ENCODE measurements at places on chromosomes 4 and X.
A peak's percentile ranks its signal among the peaks of the same experiment; 100 is the strongest.

DNA sequence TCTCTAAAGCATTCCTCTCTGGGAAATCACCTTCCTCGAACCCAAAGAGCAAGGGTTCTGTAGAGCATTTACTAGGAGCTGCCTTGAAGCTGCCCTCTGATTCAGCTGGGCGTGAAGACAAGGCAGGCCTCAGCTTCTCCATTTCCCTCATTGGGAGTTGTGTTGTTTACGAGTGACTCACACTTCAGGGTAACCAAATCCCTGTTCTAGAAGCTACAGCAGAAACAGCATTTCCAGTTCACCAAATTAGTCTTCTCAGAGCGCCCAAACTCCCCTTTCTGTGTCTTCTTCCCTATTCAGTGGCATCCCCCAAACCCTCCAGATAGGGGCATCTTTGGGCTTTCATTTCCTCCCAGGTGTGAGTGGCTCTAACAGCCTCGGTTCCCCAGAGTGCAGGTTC is 863 bp upstream of the XPNPEP2 start:
- no peak for DNase-seq

- no peak for DNase-seq
Observed at GRCh38 chr4:19736968-19737756, 514.5 kb upstream of the SLIT2 start.

GRCh38 chr4:112073181-112073580 is 72.1 kb upstream of the FAM241A start:
- no peak for DNase-seq

GRCh38 chr4:147447786-147448185 is 33.1 kb upstream of the EDNRA start:
- DNase-seq: no peak

GRCh38 chr4:153420361-153420760 is 45.8 kb upstream of the TMEM131L start:
- DNase-seq: no peak

- peak; percentile 89 for DNase-seq
Observed at GRCh38 chr4:73258686-73259570, at the start of gene ANKRD17. Gene ANKRD17, minus strand, starts transcription at chr4:73258798. Its CDS starts 130 bp downstream, at chr4:73258668.

- no peak for DNase-seq
Observed at GRCh38 chrX:74511704-74512103, 90.4 kb downstream of the SLC16A2 start.

DNA sequence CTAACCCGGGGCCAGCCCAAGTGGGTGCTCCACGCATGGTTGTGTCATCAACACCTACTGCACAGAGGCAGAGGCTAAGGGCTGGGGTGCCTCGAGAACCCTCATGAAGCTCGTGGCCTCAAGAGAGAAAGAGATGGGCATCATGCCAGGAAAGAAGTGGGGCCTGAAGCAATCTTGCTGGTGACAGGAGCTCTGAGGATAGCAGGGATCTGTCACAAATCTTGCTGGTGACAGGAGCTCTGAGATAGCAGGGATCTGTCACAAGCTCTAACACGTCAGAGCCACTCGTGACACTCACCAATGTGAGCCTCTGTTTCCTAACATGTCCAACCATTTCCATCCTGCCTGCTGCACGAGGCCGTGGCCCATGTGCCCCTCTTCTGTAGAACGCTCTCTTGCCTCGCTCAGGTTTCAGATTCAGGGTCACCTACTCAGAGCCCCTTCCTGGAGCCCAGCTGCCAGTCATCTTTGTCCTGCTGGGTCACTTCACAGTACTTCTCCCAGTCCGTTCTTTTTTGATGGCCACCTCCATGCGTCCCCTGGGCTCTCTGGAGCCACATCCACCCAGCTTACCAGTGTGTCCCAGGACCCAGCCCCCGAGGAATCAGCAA is 21.1 kb downstream of the PNMA6E start:
- no peak for DNase-seq

DNA sequence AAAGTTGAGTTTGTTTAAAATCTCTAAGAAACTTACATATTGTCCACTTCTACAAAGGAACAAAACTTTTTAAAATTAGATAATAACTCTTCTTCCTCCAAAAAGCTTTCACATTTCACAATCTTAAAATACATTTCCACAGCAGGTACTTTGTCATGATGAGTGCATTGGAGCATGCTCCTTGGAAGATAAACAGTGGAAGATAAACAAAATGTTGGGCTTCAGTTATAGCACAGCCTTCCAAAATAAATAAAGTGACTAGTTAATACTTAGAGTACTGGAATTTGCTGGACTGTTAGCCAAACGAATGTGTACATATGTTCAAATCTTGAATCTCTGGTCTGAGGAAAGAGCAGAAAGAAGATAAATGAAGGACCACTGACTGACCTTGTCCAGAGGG is 54.9 kb upstream of the PDE5A start:
- no peak for DNase-seq

DNA sequence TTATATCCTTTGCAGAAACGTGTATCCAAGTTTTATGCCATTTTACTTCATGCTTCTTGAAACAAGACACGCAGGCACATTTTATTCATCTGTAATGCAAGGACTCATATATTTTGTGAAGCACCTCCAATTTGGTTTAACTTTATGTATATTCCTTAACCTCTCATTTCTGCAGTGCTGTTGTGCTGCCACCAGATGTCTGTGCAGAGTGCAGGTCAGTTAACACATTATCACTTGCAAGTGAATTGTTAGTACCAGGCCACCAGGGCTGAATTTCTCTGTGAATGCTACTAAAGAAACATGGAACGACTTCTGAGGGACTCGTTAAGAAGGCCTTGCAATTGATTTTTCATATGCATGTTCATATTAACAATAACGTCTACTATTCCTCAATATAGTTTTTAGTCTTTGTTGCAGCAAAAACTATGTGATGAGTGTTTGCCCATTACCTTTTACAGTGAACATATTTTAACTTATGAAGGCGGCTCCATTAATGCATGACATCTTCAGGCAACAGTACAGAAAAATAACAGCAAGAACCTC is 770.3 kb downstream of the NLGN4X start:
- DNase-seq: no peak

- no peak for DNase-seq
Observed at GRCh38 chr4:152961014-152961772, 25.1 kb downstream of the FHDC1 start.

GRCh38 chrX:6732101-6732500 is 197.2 kb upstream of the VCX3A start:
- DNase-seq: no peak

DNA sequence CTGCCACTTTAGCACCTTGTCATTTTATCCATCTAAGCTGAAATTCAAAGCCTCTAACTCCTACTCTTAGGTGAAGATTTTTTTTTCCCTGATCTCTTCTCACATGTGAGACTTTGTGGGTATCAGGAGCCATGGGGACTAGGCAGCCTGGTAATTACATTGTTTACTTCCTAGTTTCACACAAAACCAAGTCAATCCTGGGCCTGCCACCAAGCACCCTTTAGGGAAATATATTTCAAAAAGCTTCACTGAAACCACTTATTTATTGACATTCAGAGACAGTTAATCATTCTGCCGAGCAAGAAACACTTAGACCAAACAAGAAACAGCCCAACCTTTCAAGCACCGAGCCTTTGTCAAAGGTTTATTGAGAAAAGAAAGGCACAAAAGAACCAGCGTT is 200.0 kb downstream of the RELL1 start:
- DNase-seq: no peak

DNA sequence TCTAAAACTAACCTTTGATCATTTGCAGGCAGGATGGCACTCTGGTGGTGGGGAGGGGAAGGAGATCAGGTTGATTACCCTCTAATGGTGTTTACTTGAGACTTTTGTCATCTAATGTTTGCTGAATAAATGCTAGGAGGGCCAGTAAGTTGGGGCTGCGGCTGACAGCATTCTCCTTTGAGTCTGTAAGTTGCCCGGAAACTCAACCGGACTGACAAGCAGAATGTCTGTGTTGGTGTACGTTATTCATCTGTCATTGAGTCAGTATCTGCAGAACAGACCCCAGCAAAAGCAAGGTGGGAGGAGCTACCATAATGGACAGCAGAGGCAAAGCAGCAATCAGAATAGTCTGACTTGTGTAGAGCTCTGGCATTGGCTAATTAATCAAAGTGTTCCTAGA is 1210.6 kb upstream of the PABPC4L start:
- DNase-seq: no peak

DNA sequence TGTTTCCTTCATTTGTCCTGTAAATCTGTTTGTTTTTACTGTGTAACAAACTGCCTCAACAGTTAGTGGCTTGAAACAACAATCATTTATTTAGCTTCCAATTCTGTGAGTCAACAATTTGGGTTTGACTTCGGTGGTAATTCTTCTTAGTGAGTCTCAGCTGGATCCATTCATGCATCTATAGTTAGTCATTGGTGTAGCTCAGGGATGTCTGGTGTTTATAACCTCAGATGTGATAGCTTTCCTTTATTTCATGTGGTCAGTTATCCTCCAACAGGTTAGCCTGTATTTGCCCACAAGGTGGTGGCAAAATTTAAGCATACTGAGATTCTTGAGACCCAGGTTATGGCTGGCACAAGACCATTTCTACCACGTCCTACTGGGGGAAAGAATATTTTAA is 1267.2 kb downstream of the RAPGEF2 start:
- DNase-seq: no peak

DNA sequence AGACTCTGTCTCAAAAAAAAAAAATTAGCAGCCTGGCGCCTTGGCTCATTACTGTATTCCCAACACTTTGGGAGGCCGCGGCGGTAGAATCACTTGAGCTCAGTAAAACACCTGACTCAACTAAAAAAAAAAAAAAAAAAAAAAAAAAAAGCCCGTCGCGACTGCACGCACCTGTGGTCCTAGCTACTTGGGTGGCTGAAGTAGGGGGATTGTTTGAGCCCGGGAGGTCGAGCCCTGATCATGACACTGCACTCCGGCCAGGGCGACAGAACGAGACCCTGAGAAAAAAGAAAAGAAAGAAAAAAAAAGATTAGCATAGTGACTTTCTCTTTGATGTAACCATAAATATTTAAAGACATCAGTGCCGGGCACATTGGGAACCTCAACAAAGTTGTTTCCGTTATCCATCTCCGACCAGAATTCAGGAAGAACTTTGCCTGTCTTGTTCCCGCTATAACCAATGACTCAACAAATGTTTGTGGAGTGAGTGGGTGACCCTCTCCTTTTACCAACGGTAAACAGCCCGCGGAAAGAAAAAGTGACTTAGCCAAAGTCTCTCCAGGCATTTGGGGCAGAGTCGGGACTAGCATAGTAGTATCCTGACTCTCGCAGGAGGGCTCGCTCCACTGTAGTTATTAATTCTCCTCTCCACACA is 553 bp upstream of the MED28 start:
- DNase-seq: no peak

GRCh38 chrX:128165884-128166408 is 113.7 kb upstream of the ACTRT1 start:
- no peak for DNase-seq

- peak; percentile 24 for DNase-seq
Observed at GRCh38 chr4:185470501-185471195, 885 bp downstream of the CCDC110 start.

DNA sequence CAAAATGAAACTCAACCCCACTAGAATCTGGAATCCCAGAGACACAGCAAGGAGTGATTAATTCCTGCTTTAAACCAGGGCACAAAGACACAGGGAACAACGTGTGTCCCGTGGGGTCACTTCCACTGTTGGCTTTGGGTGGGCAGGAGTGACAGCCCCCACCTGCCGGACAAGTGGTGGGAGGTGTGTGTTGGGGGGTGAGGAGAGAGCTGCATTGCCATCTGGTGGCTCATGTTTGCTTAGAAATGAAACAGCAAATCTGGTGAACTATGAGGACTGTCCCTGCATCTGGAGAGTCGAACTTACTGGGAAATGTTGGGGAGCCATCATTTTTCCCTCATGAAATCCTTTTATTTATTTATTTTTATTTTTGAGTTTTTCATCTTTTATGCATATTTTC is 75.9 kb upstream of the AFAP1 start:
- no peak for DNase-seq

GRCh38 chr4:71614621-71615020 is 169.3 kb downstream of the GC start:
- no peak for DNase-seq

DNA sequence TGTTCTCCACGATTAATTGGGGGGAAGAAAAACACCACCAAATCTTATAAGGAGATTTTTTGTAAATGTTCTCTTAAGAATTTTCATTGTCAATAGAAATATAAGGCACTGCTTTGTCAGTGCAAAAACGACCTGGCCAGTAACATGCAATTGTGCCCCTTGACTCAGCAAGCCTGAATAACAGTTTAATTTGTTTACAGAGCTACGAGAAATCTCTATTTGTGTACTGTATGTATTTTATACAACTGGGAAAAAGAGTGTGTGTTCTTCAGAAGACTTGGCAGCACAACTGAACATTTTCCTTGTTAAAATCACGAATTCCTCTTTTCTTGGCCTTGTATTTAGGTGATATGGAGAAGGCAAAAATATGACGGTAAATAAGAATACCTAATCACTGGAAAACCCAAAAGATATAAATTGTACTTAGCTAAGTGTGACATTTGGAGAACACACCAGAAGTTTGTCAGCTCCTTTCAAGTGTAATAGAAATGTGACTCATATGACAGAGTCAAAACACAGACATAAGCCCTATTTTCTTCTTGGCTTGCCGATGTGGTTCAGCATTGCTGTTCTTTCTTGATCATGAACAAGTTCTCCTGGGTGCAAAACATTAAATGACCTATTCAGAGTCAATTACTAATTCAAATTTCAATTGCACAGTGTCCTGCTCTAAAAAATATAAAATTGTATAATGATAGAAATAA is 945.0 kb upstream of the INTU start:
- DNase-seq: no peak

GRCh38 chrX:10906866-10907265 is 204.3 kb upstream of the HCCS start:
- no peak for DNase-seq

- DNase-seq: no peak
Observed at GRCh38 chr4:32161392-32161791, 1441.2 kb downstream of the PCDH7 start.

DNA sequence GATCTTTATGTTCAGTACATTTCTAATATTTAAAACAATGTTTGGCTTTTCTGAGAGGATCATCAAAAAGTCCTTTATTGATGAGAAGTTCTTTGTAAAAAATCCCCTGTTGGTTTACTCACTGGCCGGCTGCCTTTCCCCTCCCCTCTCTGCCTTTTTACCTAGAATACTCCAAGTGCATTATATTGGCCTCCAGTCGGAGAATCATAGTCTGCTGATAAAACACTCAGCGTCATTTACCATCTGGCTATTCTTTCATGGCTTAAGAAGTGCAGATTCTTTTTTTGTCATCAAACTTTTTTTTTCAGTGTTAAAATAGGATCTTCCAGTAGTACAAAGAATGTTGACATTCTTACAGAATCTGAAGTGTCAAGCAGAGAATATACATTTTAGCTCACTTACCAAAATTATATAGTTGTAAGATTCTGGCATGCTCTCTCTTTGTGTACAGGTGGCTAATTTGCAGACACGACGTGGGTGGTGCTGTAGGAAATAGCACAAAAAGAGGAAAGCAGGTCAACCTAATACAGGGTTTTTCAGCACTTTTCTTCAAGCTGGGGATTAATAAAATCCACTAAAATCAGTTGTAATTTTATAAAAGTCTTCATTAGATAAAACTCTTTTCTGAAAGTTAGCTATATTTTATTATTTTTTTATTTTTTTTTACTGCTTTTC is 731.8 kb downstream of the KCTD8 start:
- DNase-seq: no peak

GRCh38 chr4:84497504-84498202 is 1.4 kb downstream of the NKX6-1 start:
- DNase-seq: no peak

Data from GM20000 (cell line).